ENCODE measurements at places on chromosomes 1 and 21.

GRCh38 chr1:23648576-23648975, 43.0 kb upstream of the RPL11 start:
- no peak for DNase-seq

DNA sequence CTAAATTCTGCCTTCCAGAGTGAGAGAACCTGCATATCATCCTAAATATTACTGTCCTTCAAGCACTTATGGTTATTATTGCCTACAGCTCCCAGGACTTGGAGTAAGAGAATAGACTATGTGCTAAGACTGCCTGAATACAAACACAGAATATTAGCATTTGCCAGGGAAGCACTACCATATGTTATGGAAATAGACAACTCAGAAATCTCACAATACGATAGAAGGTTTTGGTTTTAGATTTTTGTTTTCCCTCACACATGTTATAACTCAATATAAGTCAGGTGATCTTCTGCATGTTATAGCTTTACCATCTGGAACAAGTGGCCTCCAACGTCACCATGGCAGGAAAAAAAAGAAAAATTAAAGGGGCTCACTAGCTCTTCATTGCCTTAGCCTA, 413.9 kb downstream of the LRRIQ3 start:
- no peak for DNase-seq

DNA sequence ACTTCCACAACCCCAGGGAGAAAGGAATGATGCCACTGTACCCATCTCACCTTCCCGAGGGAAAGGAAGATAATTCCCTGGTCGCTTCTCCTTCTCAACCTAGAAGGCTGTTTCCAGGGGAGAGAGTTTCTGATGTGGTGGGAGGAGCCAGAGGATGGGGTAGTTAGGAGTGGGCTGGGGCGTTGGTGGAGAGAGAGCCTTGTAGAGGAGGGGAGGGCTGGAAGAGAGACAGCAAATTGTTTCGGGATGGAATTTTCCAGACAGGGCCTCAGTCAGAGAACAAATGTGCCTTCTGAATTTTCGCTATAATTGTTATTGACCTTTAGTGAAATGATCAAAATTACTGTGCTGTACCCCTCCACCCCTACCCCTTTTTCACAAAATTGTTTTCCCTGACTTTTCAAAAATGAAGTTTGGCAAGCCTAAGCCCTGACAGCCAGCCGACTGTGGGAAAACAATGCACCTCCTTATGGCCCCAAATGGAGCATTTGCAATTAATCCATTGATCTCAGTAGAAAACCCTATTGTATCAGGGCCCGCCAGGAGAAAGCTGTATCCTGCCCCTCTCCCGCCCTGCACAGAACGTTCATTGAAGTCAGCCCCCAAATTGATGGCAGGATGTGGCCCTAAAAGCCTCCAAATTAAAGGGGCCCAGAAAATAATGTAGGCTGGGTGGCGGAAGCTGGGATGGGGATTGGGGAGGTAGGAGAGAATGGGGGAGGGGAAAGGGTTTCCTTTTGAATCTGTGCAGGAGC, 69.1 kb upstream of the JUN start:
- DNase-seq = no peak

DNA sequence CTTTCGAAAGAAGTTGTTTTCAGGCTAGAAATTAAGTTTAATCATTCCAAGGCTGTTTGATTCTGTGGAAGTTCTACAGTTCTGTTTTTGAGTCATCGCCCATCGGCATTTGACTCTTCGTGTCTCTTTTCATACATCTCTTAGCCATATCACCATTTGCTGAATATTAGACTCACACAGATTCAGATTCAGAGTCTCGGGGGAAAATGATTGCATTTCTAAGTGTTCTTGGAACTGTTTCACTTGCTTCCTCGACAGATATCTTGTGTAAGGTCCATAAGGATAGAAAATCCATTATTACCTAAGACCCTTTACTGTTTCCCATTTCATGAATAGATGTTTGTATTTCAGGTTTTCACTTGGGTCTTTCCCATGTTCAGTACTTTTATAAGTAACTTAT, 237.0 kb upstream of the SGIP1 start:
- no peak for DNase-seq

DNA sequence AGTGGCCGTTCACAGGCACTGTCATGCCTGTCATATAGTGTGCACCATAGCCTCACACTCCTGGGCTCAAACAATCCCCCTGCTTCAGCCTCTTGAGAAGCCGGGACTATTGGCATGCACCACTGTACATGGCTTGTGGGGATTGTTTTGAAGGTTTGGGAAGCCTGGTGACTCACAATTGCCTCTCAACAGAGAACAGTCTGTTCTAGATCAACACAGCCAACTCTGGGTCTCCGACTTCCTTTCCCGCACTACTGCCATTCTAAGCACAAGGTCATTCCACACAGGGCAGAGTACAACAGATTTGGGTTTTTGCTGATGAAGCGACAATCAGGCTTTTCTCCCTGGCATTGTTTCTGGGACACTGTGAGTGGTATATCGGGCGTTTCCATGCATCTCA, 15.5 kb upstream of the AHCTF1 start:
- no peak for DNase-seq

DNA sequence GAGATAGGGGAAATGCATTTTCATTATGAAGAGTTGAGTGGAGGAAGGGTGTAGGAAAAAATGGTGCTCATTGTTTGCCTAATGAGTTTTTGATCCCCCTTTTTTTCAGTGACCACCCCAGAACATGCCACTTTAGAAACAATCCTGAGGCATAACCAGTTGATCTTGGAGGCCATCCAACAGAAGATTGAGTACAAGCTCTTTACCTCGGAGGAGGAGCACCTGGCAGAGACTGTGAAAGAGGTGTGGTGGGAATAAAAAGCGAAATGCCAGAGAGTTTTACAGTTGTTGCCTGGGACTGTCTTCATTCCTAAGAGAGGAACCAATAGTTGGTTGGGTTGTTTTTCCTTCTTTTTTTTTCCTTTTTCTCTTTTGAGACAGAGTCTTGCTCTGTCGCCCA, 54.3 kb upstream of the EPHA8 start:
- no peak for DNase-seq

- no peak for DNase-seq
These were observed 140.5 kb downstream of the TIAM1 start for GRCh38 chr21:31203431-31204054.

- DNase-seq = no peak
These were observed 35.7 kb downstream of the EDN2 start for GRCh38 chr1:41448821-41449220.

GRCh38 chr1:86231076-86231475, 74.5 kb upstream of the COL24A1 start:
- DNase-seq = no peak

- DNase-seq = no peak
These were observed 54.9 kb upstream of the IGSF21 start for GRCh38 chr1:18052671-18053070.

DNA sequence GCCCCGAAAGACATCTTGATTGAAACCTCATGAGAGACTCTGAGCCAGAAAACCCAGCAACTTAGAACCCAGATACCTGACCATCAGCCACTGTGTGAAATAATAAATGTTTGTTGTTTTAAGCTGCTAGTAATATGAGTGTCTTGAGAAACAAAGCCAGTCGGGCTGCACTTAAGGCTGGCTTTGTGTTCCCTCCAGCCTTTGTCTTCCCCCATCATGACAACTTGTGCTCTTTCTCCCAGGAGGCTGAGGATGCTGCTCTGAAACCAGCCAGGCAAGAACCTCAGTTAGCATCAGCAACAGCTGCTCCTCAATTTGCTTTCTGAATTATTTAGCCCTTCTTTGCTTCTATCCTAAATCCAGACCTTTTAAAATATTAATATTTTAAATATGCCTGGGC, 78.2 kb downstream of the SLC16A1 start:
- DNase-seq = no peak

GRCh38 chr1:156660752-156661112, 16.5 kb downstream of the NES start:
- no peak for DNase-seq

DNA sequence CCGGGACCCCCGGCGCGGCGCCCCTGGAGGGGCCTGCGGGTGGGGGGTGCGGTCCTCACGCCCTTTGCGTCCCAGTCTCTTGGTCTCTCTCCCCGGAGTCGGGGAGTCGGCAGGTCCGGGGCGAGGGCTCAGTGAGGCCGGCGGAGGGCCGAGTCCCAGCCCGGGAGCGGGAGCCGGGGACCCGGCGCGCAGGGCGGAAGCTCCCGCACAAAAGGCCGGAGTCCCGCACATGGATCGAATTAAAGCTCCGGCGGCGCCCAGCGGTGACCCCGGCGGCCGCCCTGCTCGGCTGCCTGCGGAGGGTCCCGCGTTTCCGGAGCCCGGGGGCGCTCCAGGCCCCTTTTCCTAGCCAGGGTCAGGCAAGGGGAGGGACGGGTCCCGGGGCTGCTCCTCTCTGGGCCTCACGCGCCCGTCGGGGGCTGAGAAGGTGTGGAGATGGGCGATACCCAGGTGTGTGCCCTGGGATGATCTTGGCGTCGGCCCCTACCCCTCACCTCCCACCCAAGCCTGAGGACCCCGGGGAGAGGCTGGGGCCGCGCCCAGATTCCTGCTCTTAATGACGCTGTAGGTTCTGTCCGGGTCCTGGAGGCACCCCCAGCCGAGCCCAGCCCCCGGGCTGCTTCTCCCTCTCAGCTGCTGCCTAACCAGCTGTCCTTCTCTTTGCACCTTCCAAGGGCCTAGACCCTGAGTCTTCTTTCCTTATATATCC, 512 bp downstream of the FBLIM1 start:
- no peak for DNase-seq

DNA sequence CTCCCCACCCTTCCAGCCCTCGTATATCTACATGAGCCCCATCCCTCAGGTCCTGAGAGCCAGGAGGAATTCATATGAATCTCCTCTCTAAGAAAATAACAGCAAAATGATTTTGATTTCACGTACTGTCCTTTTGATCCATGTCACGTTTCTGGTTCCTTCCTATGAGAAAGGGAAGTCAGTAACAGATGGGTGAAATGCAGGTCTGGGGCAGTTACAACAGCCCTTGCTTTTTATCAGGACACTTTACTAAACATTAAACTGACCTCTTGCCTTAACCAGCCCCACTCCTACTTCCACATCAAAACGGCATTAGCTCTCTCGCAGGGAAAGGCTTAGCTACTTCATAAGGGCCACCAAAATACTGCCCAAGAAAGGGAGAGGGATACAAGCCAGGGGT, 59.0 kb downstream of the SPATA46 start:
- no peak for DNase-seq

DNA sequence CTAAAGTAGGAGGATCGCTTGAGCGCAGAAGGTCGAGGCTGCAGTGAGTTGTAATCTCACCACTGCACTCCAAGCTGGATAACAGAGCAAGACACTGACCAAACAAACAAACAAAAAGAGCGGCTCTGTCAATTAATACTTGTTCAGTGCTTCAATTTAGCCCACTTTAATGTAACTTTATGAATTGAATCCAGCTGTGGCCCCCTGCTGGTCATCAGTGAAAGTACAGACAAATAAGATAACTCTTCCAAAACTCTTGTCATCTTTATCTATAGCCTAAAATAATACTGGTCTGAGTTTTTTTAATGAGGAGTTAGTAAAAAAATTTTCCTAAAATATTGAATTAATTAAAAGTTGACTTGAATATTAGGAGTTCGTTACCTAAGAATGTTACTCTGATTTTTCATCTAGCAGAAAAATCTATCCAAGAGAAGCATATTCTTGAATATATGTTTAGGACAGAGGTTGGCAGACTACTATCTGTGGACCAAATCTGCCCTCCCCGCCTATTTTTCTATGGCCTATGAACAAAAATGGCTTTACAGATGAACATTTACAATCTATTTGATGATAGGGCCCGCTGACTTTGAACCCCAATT, 26.1 kb downstream of the ATP5PF start:
- peak; percentile 36 for DNase-seq

DNA sequence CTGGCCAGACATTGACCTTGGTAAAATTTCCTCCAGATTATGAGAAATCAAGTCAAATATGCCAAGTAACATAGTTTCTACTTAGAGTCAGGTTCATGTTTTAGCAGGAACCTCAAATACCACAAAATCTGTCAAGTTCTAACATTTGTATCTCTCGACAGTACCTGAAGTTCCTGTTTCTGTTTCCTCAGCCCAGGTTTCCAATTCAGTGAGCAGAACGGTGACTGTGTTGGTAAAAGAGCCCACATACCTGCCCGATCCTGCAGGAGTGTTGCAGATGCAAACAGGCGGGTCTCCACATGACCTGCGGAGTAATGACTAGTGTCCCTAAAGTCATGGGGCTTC, 57.9 kb upstream of the LGALS8 start:
- no peak for DNase-seq

DNA sequence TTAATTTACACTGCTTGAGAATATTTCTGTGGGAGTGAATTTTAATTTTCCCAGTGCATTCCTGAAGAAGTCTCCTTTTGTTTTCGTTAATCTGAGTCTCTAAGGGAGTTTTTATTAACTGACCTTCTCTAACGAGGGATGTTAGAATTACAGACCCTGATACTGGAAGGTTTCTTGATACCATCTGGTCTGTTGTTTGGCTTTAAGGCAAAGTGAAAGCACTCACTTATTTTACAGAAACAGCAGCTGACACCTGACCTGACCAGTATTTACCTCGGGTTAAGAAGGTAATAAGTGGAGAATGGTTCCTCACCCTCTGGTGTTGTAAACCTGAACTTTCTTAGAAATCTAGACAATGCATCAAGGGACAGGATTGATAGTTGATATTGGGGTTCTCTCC, 12.4 kb downstream of the CDC14A start:
- DNase-seq = no peak

- DNase-seq = no peak
These were observed 87.7 kb downstream of the KCNJ6 start for GRCh38 chr21:37828556-37828955.

- no peak for DNase-seq
These were observed 34.2 kb upstream of the GNPAT start for GRCh38 chr1:231206856-231207255.

DNA sequence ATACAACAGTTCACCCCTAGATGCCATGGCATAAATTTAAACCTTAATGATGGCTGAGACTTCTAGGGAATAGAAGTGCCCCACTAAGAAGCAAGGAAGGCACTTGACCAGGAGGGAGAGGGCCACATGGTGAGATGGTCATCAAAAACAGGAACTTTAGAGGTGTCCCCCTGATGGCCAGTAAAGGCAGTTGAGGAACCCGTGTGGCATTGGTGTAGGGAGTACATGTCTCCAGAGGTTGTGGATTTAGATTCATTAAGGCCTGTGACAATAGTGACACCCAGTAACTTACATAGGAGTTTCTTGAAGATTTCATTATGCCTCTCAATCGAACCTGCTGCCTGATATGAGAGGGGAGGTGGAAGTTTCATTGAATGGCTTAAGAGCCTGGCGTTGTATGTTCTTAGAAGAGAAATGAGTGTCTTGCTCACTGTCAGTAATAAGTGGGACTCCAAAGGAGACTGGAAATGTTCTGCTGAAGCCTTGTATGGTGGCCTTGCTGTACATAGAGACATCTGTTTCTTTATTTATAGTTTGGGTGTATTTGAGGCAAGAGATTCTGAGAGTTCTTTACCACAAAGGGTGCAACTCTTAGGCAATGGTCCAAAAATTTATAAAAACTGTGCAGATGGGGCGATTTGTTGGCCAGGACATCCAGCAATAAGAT, 27.9 kb downstream of the EDARADD start:
- DNase-seq = no peak

- DNase-seq = no peak
These were observed 48.5 kb downstream of the RGS7 start for GRCh38 chr1:241308471-241308870.
